ENCODE measurements at places on chromosomes 6 and 20. TPM values are rescaled to one million over a fixed set of nuclear protein-coding genes. Genes with fewer than 3 reads are reported as not detected.

The RFX6 gene
- total RNA-seq = not detected

The SUMO4 gene
- total RNA-seq = 3.7 TPM

The CLVS2 gene
- total RNA-seq = not detected

The LBP gene
- total RNA-seq = not detected

The GCNT2 gene
- 2.3 TPM for total RNA-seq

The ANGPT4 gene
- total RNA-seq = not detected

DNA sequence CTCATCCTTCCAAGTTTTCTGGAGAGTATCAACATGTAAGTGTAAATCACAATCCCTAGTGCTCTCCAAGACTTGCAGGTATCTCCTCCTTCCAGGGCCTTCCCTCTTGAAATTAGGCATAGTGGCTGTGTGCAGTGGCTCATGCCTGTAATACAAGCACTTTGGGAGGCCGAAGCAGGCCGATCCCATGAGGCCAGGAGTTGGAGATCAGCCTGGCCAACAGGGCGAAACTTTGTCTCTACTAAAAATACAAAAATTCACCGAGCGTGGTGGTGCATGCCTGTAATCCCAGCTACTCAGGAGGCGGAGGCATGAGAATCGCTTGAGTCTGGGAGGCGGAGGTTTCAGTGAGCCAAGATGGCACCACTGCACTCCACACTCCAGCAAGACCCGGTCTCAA is 9.4 kb upstream of the ANGPT4 start:
- DNase-seq = no peak

- no peak for DNase-seq
Measured at GRCh38 chr20:17990278-17990972, 21.6 kb downstream of the MGME1 start.

DNA sequence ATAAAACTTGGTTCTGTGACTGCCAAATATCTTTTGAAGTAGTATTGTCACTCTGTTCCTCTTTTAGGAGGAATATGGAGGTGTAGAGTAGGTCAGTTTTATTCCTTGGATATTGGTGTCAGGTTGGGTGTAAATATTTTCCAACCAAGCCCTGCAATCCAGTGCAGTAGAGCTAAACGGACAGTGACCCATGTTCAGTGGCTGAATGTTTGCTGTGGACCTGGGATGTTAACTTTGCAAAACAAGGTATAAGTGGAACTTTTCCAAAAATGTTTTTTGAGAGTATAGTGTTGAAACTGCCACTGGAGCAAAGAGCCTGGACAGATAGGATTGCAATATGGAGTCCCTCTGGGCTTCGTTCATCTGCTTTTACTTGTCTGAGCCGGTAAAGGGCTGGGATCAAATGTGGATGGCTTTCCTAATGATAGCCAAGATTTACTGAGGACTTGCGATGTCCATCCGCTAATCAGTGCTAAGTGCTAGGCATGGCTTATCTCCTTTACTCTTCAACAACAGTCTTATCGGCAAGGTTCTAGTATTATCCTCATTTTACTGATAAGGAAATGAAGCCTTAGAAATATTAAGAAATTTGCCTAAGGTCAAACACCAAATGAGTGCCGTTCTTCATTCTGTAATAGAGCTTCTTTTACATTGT is 69.0 kb upstream of the BACH2 start:
- DNase-seq = no peak

DNA sequence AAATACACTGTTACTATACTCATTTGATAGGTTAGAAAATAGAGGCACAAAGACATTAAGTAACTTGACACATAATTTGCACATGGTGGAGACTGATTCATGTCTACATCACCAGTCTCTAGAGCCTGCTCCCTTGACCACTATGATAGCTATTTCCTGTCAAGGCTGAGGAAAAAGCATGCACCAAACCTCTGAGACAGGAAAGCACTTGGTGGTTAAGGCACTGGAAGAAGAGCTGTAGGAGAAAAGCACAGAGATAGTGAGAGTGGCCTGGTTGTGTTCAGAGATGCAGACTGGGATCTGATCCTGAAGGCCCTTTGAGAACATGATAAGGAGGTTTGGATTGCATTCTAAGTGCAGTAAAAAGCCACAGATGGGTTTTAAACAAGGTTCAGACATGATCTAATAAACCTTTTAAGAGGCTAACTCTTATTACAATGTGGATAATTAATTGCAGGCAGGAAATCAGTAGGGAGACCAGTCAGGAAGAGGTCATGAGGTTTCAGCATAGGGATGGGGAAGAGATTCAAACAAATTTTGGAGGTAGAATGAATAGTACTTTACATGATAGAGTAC is 168.9 kb downstream of the PHF3 start:
- DNase-seq = no peak

DNA sequence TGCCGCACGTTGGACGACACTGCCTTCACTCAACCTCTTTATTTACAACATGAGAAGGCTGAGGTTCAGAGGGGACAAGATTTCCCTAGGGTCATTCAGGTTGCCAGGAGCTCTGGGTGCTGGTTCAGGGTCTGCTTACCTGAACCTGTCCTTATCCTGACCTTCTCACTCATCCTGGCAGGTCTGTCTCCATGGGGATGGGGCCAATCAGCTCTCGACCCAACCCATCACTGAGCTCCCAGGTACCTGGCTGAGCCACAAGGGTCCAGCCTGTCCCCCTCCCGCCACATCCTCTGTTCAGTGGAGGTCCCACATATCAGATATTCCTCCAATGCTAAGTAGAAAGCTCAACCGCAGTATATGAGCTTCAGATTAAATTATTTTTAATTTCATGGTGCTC is 225.6 kb downstream of the ANKRD60 start:
- no peak for DNase-seq

All from activated CD8-positive, alpha-beta T cell treated with anti-CD3 and anti-CD28 coated beads for 36 hours (primary cell).